ENCODE measurements at places on chromosomes 5 and 9.
A peak's percentile ranks its signal among the peaks of the same experiment; 100 is the strongest.

- peak; percentile 42 for DNase-seq
Observed at GRCh38 chr9:121026260-121026691, 23.8 kb downstream of the C5 start.

DNA sequence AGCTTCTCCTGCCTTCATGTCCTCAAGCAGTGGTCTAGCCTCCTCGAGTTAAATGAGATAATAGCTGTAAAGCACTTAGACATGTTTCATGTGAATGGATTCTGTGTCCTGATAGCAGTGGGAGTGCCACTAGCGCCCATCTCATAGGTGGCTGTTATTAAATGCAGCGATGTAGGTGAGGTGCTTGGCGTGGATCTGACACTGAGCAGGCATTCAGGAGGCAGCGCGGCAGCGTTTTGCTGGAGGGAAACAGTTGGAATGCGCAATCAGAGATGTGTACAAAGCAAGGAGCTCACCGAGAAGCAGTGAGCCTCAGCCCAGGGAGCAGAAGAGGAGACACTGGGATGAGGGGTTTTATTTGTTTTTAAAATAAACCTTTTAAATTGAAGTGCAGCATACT lies 106.6 kb downstream of the RGS3 start:
- no peak for DNase-seq

- no peak for DNase-seq
Observed at GRCh38 chr5:6574111-6574510, 58.7 kb downstream of the NSUN2 start.

GRCh38 chr5:139113892-139114291 lies 84.3 kb downstream of the SIL1 start:
- DNase-seq, result no peak

DNA sequence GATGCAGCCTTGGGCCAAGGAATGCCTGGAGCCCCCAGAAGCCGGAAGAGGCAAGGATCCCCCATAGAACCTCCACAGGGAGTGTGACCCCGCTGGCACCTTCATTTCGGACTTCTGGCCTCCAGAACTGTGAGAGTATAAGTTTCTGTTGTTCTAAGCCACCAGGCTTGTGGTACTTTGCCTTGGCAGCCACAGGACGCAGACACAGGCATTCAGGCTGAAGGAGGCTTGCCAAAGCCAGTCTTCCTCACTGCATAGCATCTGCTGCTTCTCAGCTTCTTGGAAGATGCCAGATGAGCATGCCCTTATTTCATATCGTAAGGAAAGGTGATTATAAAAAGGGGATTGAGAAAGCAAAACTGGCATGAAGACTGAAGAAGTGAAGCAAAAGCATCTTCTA lies 61.1 kb upstream of the TAS2R1 start:
- no peak for DNase-seq

DNA sequence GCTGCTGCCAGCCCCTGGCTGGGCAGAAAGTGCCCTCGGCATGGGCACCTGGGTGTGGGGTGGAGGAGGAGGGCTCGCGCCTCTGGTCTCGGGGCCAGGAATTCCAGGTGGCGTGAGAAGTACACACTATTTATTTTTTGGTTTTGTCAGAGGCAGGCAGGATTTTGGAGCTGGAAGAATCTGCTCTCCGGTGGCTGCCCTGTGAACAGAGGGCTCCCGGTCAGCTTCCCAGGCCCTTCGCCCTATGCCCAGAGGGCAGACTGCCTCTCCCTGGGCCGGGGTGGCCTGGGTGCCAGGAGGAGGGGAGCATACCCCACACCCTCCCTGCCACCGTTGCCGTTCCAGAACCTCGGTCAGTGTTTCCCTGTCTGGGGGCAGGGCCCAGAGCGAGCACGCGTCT lies 8.3 kb downstream of the DOLPP1 start:
- no peak for DNase-seq

- DNase-seq, result peak; percentile 99
Observed at GRCh38 chr5:137470111-137470920, 28.8 kb downstream of the SPOCK1 start.

- peak; percentile 86 for DNase-seq
Observed at GRCh38 chr9:131237931-131238401, 38.3 kb downstream of the FAM78A start.

- DNase-seq, result peak; percentile 92
Observed at GRCh38 chr5:173594061-173594460, 22.4 kb downstream of the BOD1 start.

DNA sequence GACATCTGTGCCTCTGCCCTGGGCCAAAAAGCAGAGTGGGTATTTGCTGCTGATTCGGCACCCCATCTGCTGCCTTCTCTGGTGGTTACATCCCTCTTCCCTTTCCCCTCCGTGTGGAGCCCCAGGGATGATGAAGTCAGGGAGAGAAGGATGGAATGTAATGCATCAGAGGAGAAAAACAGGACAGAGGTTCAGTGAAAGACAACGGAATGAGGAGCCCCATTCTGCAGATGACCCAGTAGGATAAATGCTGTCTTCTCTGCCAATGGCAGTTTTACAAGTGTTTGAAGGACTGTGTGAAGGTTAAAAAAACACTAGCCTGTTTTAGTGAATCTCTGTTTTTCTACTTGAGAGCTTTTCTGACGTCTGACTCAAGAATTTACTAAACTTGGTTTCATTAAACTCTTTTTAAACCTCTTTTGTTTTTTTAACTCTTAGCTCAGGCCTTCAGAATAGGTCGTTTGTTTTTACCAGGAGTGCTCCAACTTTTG lies 86.3 kb downstream of the NLN start:
- peak; percentile 49 for DNase-seq

- DNase-seq, result peak; percentile 62
Observed at GRCh38 chr5:160021831-160022446, 13.0 kb downstream of the TTC1 start.

- no peak for DNase-seq
Observed at GRCh38 chr5:84816746-84817547, 432.3 kb upstream of the EDIL3 start.

- DNase-seq, result no peak
Observed at GRCh38 chr5:67297376-67297775, 100.8 kb upstream of the CD180 start.

DNA sequence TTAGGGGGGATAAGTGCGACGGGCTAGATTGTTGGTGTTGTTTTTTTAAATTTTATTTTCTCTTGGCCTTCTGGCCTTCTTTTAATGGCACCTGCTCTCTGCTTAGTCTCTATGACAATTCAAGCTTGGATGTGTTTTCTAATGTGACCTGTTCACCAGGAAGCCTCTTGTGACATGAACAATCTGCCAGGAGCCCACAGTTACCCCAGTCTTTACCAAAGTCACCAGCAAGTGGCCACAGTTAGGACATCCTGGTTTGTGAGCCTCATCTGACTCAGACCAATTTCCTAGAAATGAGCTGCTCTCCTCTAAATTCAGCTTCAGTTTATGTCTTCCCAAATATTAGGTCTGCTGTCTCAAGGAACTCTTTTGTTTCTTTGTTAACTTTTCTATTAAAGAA lies 135.8 kb downstream of the TLE4 start:
- no peak for DNase-seq

GRCh38 chr9:107650995-107651394 lies 161.4 kb upstream of the KLF4 start:
- no peak for DNase-seq

- no peak for DNase-seq
Observed at GRCh38 chr5:95162231-95162992, 122.5 kb downstream of the MCTP1 start.

- no peak for DNase-seq
Observed at GRCh38 chr5:178247481-178248456, 15.2 kb upstream of the PHYKPL start.

DNA sequence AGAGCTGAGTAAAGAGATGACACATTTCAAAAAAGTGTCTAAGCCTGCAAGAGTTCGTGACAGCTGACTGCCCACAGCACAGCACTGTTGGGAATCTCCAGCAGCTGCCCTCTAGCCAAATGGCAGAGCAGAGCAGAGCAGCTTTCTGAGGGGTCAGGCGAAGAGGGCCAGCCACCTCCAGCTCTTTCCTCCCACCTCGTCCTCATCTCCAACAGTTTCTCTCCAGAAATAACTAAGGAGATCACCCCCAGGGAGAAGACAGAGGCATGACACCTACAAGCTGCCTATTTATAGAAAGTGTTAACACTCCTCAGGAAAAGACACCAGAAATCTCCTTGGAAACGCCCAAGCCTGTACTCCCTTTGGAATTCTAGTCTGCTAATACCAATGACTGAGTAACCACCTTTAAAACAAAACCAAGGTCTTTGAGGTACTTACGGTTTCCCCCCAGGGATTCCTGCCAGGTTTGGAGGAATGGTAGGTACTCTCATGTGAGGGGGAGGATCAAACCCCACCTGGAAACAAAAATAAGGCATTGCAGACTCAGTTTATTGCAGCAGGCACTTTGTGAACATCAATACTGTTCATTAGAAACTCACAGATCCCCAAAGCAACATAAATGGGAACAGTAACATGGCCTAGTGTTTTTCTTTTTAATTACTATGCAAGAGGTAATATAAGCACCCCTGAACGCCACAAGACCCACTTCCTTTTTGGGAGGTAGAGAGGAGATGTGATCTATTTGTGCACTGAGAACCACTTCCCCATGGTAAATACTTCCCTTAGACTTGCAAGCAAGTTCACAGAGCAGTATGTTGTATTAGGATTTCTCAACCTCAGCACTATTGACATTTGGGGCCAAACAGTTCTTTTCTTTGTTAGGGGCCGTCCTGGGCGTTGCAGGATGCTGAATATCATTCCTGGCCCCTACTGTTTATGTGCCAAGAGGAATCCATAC lies 79.3 kb downstream of the TLE1 start:
- peak; percentile 57 for DNase-seq

- no peak for DNase-seq
Observed at GRCh38 chr5:143398451-143399237, 4.8 kb downstream of the NR3C1 start.

DNA sequence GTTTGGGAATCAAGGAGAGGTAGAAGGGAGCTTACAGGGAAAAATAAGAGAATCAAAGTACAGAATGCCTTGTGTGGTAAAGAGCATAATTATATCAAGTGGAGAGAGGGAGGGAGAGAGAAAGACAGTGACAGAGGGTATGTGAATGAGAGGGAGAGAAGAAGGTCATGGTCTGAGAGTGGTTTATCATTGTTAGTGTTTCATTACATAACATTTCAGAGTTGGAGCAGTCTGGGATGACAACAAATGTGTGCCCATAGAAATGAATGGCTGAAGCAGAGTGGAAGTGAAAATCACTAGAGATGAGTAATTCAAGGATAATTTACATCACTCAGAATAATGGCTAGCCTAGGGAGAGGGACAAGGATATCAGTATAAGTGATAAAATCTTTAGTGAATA lies 799.2 kb downstream of the TLE1 start:
- no peak for DNase-seq

- DNase-seq, result peak; percentile 66
Observed at GRCh38 chr5:94793816-94794198, 175.3 kb downstream of the SLF1 start.

DNA sequence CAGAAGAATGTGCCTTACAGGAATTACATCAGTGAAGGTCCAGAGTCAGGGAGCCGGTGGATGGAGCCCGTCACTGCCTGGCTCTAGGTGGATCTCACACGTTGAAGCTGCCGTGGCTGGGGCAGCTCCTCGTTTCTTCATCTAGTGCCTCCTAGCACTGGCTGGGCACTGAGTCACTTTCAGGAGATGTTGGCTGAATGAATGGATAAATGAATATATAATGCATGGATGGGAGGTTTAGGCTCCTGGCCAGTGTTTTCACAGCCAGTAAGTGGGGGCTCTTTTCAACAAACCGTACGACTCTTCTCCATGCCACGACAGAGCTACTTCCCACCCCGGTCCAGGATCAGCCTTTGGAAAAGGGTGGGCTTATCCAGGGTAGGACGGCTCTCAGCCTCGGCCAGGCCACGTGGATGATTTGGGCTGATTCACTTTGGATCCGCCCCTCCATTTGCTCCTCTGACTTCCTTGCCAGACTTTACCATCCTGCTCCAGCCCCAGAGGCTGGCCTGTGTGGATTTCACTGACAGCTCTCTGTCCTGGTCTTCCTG lies 1.3 kb upstream of the SH3PXD2B start:
- peak; percentile 70 for DNase-seq

GRCh38 chr5:148491015-148491792 lies 107.4 kb downstream of the FBXO38 start:
- DNase-seq, result no peak

DNA sequence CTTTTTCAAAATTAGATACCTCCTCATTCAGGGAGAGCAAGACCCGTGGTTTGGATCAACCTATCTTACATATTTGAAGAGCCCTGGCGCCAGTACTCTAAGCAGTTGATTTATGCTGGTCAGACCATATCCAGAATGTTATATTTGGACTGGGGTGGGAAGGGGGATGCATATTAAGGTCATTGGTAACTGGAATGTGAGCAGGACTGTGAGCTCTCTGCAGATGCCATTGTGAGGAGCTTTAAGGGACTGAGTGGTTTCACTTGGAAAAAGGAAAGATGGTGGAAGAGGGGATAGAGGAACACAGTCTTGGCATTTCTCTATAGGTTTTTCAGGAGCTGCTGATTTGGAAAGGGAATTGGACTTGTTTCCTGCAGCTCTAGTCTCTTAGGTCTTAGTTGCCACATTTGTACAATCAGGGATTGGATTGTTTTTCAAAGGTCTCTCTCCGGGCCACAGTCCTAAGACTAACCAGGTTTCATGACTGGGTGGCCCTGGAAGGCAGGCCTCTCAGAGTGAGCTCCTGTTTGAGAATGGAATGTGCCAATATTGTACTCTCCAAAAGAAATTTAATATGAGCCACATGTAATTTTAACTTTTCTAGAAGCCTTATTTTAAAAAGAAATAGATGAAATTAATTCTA lies 25.8 kb upstream of the F2R start:
- no peak for DNase-seq

DNA sequence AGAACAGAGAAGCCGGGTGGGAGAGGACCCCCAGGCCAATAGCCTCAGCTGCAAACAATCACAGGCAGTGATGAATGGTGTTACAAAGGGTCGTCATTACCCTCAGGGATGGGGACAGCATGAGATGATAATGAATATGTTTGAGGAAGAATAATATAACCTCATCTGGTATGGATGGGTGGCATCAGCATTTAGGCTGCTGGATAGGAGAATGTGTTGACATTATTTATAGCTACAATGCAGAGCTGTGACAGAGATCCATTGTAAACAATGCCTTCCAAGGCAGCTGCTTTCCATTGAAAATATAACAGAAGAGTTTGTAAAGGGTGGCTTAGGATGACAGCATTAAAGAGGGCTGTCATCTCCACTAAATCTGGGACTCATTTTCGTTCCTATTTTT lies 365.5 kb downstream of the KCNN2 start:
- DNase-seq, result peak; percentile 39

Measured in fibroblast of skin of back (primary cell).